ENCODE measurements at places on chromosomes 4 and X.
A peak's percentile ranks its signal among the peaks of the same experiment; 100 is the strongest.

DNA sequence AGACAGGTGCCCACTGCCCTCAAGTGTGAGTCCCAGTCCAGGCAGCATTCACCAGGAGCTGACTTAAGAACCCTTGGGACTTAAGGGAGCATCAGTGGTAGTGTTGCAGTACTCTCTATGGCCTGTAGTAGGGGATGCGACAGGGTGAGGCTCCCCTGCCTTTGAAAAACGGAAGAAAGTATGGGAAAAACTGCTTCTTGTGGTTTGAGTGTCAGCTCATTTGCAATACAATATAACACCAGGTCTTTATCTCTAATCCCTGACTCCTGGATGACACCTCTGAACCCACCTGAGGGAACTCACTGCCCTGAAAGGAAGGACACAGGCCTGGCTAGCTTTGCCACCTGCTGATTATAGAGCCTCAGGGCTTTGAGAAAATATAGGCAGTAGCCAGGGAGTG lies 176.0 kb downstream of the SMARCA1 start:
- DNase-seq = no peak

DNA sequence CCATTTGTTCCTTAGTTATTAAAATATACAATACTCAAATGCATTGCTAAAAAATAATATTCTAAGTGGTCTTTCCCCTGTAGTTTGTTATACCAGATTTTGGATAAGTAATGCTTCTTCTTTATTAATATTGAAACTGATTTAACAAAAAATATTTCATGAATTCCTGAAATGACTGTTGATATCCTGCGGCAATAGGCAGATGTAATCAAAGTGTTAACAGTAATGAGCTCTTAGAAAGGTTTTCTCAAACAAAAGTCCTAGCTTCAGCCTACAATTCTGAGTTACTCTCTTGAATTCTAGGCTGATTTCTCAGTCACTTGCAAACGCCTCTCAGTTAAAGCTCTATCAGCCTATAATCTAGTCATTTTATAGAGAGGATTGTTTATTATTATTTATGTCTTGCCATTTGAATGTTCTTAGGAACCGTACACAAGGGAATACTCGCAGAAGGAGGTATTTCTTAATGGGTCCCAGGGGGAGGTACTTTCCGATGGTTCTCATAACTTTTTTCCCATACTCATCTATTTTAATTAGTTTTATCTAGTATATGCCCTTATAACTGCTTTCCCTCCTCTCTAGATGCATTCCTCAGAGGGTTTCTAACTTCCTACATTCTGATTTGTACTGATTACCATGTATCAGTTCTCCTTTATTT lies 96.8 kb downstream of the FNIP2 start:
- no peak for DNase-seq

- peak; percentile 56 for DNase-seq
Observed at GRCh38 chrX:68842781-68843581, 14.2 kb downstream of the EFNB1 start.

DNA sequence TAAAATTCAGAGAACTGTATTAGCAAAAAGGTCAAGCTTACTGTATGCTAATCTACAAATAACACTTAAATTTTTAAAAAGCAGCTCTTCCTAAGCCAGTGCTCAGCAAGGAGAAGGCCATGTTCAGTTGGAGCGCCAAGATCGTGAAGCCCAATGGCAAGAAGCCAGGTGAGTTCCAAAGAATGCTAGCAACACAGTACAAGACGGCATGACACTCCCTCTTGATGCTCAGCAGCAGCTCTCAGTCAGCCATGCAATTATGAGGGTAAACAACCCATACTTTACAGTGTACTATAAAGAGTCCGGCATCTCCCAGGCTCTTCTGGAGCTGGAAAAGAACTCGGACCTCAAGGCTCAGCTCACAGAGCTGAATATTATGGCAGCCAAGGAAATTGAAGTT lies 34.9 kb downstream of the STX18 start:
- DNase-seq = no peak

DNA sequence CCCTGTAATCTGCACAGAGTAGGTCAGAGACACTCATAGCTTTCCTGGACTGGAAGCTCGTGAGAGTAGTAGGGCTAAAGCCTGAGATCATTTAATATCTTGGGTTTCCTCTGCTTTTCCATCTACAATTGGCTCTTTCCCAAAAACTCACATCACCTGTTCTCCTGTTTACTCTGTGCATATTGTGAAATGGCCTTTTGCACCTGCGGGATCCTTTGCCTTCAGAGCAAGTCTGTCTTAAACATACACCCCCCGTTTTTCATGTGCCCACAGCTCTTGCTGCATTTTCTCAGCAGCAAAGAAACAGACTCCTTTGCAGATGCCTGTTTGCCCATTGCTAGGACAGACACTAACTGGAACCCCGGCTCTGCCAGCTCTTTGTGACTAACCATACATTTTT lies 608.3 kb upstream of the PCDH10 start:
- DNase-seq = no peak

DNA sequence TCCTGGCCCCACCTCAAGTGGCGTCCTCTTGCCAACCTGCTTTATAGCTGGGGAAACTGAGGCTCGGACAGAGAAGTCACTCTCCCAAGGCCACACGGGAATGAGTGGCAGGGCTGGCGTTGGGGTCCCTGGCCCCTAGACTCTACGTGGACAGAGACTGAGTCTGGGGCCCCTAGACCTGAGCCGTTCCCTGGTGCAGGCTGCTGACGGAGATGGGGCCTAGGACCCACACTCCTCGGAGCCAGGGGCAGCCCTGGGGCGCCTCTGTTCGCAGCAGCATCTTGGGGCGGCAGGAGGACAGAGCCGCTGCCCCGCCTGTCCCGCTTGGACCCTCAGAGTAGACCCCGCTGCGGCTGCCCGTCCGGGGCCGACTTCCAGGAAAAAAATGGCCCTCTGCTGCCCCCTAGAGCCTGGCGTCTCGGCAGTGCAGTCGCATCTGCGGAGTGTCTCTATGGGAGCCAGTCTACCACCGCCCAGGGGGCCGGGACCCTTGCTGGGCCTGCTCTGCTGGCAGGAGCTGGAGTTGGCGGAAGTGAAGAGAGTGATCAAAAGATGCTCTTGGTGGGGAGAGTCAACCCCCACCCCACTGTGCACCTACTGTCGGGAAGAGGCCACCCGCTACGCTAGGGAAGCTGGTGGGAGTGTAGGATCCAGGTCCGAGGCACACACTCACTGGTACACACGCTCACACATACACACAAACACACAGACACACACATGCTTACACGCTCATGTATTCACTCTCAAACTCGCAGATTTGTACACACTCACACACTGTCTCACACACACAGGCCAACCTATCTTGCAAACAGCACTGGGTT lies 220.1 kb downstream of the AFAP1 start:
- DNase-seq = peak; percentile 67

GRCh38 chr4:109375778-109376414 lies 57.7 kb upstream of the SEC24B start:
- DNase-seq = no peak
